ENCODE measurements at places on chromosomes 7 and 10.

DNA sequence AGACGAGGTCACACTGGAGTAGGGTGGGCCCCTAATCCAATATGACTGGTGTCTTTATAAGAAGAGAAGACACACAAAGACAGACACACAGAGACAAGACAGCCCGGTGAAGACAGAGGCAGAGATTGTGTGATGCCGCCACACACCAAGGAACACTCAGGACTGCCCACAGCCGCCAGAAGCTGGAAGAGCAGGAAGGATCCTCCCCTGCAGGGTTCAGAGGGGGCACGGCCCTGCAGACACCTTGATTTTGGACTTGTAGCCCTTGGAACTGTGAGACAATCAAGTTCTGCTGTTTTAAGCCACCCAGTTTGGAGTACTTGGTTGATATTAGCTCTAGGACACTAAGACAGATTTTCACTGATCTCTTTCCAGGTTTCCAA lies 72.1 kb upstream of the NANOS1 start:
- no peak for DNase-seq

GRCh38 chr7:107090457-107090856 lies 46.0 kb downstream of the PRKAR2B start:
- DNase-seq: no peak

DNA sequence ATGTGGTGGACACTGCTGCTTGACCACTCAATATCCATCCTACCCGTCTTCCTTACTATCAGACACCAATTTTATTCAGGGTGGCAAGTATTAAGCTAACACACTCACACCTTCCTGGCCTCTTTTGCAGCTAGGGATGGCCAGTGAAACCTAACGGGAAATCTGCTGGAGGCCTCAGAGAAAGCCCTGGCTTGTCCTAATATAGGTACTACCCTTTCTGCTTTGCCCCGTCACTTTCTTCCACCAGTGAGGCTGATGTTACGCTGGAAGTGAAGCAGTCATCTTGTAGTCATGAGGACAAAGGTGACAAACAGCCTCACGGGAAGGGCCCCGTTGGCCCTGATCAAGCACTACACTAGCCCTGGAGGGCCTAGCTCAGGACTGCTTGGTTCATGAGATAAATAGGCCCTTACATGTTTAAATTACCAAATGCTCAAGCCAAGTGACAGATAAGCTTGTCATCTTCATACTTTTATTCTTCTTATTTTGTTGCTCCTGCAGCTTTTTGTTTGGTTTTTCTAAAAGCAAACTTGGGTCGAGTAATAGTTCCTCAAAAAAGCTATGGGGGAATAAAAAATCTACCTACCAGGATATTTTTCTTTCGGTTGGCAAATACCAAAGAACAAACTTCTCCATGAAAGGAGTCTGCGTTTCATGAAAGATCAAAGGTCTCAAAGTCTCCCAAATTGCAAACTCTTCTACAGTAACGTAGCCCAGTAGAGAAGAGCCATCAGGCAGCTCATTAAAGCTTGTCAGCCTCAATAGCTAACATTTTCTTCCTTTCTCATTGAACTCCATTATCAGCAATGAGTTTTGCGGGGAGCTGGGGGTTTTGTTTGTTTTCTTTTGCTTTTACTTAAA lies 17.5 kb downstream of the CREB3L2 start:
- no peak for DNase-seq

- no peak for DNase-seq
Measured at GRCh38 chr7:138388673-138389491, 71.2 kb upstream of the TRIM24 start.

- no peak for DNase-seq
Measured at GRCh38 chr7:16634271-16634738, 11.2 kb downstream of the ANKMY2 start.

DNA sequence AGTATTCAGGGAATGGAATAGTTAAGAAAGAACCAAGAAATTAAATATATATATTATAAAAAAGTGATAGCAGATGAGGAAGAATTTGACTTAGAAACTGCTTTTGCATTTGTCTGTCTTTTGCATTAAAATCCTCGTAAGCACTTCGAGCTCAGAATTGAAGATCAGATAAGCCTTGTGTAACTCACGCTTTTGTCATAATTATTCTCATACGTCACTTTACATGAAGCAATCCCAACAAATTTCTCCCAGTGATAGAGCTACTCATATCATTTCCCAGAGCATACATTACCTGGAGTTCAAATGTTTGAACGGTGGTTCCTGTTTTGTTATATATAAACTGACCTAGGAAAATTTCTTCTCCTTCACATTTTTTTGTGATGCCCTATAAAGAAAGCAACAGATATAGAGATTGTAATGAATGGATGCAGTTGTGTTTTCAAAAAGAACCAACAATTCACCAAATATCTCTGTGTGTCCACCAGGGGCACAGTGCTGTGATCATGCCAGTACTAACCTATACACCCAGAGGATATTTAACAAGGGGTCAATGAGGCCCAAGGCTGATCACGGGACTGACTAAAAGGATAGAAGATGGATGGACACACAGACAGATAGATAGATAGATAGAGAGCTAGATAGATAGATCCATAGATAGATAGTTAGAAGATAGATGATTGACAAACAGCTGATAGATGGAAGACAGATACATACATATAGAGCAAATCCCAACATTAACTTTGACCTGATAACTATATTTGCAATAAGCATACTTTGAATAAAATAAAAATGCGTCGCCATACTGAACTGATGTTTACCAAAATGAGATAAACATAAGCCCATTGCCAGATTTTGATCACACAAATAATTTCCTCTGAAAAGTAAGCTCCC lies 9.3 kb upstream of the HUS1 start:
- no peak for DNase-seq

DNA sequence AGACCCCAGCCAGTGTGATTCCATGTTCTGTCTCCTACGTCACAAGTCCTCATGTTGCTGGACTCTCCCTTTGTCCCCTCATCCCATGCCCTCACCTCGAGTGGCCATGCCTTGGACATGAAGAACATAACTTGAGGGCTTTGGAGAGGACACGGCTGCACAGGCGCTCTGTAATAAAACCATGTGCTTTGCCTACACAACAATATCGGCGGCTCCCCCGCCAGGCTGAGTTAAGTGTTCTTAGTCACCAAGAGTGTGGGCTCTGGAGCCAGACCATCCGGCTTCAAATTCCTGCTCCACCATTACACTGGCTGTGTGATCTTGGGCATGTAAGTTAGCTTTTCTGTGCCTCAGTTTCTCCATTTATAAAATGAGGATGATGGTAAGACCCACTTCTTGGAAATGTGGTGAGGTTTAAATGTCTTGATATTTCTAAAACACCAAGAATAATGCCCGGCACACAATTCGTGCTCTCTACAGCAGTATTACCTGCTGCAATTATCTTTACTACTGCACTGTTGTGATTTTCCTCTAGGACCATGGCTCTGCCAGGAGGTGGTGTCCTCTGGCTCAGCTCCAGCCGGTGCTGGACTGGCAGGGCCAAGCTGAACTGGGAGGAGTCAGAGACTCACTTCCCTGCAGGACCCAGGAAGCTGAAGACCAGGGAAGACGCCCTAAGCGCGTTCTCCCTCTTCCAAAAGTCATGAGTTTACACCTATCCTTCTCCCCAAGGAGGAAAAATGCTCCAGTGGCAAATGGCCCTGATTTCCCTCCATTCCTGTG lies 15.7 kb downstream of the SLIT1 start:
- no peak for DNase-seq

DNA sequence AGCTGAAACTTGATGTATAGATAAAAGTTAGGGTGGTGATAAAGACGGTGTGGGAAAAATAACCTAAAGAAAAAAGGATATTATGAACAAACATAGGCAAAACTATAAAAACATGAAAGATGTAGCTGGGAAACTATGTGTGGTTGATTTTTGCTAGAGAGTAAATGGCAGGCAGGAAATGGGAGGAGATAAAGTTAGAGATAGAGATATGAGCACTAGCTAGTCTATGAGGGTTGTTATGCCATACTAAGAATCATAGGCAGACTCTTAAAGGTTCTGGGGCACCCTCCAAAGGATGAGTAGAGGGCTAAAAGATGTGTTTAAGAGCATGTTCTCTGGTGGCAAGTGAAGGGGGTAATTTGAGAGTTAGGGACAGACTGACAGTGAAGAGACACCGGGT lies 1109.2 kb downstream of the GATA3 start:
- DNase-seq: no peak

DNA sequence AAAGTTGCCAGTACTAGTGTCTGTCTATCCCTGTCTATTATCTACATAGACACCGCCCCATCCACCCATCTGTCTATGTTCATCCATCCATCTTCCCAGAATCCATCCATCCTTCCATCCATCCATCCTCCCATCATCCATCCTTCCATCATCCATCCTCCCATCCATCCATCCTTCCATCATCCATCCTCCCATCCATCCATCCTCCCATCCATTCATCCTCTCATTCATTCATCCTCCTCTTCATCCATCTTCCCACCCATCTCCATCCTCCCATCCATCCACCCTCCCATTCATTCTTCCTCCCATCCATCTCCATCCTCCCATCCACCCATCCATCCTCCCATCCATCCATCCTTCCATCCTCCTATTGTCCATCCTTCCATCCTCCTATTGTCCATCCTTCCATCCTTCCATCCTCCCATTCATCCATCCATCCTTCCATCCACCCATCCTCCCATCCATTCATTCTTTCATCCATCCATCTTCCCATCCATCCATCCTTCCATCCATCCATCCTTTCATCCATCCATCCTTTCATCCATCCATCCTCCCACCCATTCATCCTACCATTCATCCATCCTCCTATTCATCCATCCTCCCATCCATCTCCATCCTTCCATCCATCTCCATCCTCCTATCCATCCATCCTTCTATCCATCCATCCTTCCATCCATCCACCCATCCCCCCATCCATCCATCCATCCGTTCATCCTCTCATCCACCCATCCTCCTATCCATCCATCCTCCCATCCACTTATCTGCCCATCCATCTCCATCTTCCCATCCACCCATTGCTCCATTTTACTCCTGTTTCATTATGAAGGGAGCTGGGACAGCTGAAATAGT lies 14.7 kb upstream of the LEP start:
- DNase-seq: no peak

DNA sequence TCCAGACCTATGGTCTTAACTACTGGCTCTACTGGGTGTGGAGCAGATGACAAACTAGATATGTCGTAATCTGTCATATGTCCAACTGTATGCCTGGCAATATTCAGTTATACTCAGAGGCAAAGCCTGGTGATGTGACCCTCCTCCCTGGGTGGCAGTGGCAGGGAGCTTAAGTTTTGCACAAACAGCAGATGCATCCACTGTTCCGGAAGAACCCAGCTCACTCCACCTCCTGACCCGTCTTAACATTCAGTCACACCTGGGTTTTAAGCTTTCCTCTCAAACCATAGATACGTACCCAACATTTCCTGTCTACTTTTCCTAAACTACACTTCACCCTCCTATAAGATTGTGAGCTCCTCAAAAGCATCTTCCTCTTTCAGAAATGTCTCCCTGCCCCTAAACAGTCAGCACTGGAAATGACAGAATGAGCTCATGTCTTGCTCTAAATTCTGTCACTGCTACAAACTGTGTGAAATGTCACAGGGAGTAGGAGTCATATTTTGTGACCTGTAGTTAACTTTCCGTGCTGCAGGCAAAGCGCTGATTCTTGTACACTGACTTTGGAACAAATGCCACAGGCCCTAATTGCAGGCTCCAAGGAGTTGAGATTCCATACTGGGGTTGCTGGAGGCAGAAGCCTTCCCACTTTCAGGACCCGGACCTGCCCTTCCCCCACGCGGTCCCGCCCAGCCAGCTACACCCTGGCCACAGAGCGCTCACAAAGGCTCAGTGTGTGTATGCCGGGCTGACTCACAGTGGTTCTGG lies 23.9 kb downstream of the SCD start:
- DNase-seq: peak; percentile 14

DNA sequence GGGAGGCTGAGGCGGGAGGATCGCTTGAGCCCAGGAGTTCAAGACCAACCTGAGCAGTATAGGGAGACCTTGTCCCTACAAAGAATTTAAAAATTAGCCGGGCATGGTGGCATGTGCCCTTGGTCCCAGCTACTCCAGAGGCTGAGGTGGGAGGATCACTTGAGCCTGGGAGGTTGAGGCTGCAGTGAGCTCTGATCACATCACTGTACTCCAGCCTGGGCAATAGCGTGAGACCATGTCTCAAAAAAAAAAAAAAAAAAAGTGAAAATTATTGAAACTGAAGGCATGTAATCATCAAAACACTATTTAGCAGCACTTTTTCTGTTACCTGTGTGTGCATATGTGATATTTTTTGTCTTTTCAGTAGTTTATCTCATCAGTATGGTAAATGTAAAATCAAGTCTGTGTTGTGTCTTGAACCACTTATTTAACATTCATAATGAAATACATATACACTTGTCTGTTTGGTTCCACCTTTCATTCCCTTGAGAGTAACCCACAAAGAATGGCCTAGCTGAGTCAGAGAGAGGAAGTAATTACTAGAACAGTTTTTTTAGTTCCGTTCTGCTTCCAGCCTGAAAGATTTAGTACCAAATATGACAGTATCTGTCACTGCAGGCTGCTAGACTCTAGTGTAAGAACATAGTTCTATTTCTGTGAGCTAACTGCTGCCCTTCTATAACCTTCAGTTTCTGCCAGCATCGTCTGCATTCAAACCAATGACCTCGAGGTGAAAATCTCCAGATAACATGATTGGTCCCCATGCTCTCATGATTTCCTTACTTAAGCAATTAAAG lies 68.6 kb downstream of the MMRN2 start:
- DNase-seq: no peak

DNA sequence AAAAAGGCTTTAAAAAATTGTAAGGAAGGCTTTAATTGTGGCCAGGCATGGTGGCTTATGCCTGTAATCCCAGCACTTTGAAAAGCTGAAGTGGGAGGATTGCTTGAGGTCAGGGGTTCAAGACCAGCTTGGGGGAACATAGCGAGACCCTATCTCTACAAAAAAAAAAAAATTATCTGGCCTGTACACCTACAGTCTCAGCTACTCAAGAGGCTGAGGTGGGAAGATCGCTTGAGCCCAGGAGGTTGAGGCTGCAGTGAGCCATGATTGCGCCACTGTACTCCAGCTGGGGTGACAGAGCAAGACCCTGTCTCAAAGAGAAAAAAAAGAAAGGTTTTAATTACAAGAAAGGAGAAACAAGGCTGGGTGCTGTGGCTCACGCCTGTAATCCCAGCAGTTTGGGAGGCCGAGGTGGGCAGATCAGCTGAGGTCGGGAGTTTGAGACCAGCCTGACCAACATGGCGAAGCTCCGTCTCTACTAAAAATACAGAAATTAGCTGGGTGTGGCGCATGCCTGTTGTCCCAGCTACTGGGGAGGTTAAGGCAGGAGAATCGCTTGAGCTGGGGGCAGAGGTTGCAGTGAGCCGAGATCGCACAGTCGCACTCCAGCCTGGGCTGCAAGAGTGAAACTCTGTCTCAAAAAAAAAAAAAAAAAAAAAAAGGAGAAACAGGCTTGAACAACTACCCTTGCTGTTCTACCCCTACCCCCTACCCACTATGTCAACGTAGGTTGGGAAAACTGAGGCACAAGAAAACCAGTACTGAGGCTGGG lies 83.7 kb downstream of the CARD11 start:
- no peak for DNase-seq

GRCh38 chr7:4461531-4461930 lies 220.6 kb upstream of the FOXK1 start:
- no peak for DNase-seq
